ENCODE measurements at places on chromosomes 11 and 22.

DNA sequence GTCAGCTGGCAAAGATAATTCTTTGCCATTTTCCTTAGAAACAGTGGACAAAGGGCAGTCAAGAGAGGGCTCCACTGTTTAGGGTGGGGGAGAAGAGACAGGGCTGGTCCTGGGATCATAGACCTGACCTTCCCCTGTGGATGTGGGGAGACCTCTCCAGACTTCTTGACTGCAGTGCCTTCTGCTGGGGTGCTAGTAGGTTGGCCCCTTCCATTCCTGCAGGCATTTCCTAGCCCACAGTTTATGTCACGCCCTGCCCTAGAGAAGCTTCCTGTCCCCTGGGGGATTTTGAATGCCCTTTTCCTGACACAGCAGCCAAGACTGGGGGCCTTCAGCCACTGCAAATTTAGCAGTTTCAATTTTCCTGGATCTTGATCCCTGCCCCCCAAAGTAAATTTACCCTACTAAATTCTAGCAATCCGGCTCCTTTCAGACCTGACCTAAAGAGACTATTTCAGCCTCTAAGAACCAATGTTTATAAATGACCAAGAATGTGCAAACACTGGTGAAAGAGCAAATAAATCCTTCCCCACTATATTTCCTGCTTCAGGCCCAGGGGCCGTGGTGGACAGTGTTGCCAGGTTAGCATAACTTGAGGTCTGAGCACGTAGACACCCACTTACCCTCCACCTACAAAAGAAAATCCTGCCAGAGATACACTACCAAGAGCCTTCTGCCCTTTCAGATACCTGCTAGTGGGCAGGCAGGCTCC lies 58.4 kb downstream of the PPFIBP2 start:
- no peak for DNase-seq

GRCh38 chr11:43933608-43934551 lies 8.6 kb upstream of the C11orf96 start:
- no peak for DNase-seq

DNA sequence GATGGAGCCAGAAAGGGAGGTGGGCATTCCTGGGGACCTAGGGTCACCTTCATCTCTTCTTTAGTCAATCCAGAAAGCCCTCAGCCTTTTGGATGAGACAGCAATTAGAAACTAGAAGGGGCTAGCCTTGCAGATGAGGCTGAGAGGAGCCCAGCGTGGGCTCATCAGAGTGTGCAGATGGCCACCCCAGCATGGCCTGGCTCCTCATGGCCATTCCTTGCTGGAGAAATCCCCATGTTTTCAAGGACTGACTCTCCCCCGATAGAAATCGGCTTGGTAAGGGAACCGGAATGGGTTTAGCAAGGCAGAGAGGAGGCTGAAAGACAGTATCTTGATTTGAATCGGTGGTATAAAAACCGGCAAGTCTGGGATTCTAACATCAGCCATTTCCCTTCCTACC lies 274.6 kb downstream of the BUD13 start:
- DNase-seq: no peak

- DNase-seq: no peak
These were observed 21.9 kb downstream of the TPBGL start for GRCh38 chr11:75262436-75262835.

DNA sequence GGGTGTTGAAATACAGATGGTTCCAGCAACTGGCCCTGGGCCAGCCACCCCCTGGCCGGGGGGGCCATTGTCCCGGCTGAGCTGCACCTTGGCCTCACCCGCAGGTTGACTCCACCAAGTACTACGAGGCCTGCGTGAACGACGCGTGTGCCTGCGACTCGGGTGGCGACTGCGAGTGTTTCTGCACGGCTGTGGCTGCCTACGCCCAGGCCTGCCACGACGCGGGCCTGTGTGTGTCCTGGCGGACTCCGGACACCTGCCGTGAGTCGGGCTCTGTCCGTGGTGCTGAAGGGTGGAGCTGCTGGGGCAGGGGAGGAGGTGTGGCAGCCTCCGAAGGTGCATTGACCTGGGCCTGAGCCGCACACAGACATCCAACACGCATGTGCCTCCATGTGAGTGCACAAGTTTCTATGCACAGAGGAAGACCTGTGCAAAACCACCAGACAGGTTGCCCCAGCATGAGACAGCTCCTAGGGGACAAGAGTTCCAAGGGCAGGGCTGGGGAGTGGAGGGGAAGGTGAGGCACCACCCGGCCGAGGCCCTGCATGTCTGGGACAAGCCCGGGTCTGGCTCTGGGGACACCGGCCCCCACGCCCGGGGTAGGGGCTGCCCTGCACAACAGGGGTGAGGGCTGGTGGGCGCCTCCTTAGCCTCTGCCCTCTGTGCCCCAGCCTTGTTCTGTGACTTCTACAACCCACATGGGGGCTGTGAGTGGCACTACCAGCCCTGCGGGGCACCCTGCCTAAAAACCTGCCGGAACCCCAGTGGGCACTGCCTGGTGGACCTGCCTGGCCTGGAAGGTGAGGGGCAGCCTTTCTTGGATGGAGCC lies 16.1 kb downstream of the MUC5B start:
- no peak for DNase-seq

Measured in activated CD4-positive, alpha-beta T cell treated with anti-CD3 and anti-CD28 coated beads, Interleukin-2, amount 50 U/mL, for 16 hours (primary cell).